ENCODE measurements at places on chromosomes 13 and 19.

DNA sequence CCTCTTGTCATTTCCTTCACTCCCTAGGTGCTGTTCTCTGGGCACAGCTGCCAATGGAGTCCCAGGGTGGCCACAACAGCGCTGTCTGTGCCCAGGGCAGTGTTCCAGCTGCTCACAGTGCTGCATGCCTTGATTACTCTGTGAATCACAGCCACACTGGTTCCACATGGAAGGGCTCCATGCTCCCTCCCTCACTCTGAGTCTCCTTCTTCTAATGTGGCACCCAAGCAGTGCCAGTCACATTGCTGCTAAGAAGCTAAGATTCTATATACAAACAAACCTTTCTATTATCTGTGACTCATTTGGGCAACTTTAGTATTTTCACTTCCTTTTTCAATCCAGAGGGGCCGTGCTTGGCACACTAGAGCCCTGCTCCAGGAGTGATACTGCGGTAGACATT is 248.7 kb downstream of the TDRD3 start:
- no peak for DNase-seq

GRCh38 chr13:66888698-66889097 is 341.4 kb downstream of the PCDH9 start:
- no peak for DNase-seq

GRCh38 chr13:81017513-81018152 is 676.7 kb upstream of the SPRY2 start:
- no peak for DNase-seq

- peak; percentile 54 for DNase-seq
Observed at GRCh38 chr13:45295536-45295935, 45.4 kb downstream of the TPT1 start.

GRCh38 chr13:98157609-98158008 is 14.7 kb downstream of the FARP1 start:
- DNase-seq = no peak

DNA sequence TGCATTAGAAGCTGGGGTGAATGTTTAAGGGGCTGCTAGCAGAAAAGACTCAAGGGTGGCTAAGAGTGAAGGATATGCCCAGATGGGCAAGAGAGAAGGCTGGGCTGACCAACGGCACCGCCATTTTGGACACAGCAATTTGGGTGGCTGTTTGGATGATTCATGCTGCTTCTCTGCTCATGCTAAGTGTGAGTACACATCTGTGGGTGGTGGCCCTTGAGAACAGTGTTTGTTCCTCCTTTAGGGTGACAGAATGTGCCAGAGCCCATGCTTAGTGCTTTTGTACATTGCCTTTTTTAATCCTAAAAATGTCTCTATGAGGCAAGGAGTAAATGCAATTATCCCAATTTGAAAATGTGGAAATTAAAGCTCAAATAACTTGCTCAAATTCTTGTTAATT is 9.8 kb downstream of the CBY2 start:
- DNase-seq = no peak

- DNase-seq = no peak
Observed at GRCh38 chr13:40402931-40403431, 263.5 kb downstream of the FOXO1 start.

DNA sequence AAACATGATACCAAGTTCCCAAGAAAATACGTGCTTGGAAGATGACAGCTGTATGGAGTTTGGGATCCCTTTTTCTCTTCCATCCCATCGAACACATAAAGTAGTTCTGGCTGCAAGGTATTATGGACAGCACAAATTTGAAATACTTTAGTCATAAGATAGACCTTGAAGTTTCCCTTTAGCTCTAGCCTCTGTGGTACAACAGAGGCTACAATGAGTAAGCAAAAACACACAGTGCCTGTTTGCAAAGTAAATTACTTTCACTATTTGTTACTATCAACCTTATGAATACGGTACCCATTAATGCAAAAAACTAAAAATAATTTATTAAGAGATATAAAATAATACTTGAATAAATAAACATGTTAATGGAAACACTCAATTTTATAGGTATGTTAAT is 21.0 kb upstream of the LRCH1 start:
- no peak for DNase-seq

DNA sequence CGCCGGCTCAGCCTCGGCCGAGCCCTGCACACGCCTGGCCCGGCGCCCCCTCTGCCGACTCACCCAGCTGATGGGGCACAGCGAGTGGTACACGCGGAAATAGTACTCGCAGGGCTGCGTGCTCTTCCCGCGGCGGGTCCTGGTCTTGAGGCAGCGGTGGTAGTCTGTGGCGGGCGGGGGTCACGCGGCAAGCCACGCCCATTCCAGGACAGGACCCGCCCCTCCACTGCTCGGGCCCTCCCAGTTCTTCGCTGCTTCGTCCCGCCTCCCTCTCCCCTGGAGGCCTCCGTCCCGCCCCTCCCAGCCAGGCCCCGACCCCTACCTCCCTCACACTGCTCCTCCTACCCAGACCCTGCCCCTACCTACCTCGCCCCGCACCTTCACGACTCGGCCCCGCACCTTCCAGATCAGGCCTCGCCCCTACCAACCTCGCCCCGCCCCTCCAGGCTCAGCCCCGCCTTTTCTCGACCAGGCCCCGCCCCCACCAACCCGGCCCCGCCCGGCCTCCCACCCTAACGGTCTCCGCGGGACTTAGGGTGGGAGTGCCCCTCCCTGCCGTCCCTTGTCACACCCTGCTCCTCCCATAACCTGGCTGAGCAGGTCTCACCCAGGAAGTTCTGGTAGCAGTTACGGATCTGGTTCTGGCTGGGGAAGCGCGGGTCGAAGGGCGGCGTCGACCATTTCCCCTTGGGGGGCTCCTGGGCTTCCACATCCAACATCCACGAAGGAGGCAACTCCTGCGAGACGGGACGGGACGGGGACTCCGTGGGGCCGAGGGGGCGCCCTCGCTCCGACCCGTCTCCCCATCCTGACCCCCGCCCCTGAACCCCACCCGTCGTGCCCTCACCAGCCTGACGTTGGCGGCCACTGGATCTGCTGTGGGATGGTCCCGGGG is 469 bp downstream of the COX6B2 start:
- no peak for DNase-seq

DNA sequence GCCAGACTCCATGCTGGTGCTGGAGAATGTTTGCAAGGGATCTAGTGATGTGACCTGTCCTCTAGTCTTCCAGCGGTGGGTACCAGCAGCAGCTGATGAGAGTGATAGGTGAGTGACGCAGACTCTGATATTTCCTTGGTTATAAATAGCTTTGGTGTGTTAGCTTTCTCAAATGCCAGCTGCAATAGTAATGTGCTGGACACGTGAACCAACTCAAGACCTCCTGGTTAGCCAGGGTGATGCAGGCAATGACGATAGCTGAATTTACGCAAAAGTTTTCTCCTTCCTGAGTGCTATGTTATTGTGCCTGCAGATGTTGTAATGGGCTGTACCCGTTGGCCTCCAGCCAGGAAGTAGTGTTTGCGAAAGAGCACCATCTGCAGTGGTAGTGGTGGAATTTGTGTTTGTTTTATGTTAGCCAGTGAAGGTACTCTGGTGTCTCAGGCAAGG is 129.5 kb downstream of the CYSLTR2 start:
- DNase-seq = no peak

DNA sequence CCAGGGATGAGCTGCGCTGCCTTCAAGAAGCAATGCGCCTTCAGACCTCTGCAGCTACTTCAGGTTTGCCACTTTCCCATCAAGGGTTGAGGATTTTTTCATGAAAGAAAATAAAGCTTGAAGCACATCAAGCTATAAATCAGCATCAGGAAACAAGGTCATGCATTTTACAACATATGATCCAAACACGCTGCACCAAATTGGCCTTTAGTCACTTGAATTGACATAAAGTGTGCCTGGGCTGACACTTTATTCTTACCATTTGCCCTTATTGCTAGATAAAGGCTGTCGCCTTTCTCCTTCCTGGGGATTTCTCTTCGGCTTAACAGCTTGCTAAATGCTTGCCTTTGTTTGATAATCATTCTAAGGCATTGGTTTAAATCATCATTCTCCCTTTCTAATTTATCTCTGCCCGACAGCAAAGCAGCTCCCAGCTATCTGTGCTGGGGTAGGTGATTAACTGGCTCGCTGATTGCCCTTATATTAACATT is 87.7 kb downstream of the LHFPL6 start:
- DNase-seq = no peak

DNA sequence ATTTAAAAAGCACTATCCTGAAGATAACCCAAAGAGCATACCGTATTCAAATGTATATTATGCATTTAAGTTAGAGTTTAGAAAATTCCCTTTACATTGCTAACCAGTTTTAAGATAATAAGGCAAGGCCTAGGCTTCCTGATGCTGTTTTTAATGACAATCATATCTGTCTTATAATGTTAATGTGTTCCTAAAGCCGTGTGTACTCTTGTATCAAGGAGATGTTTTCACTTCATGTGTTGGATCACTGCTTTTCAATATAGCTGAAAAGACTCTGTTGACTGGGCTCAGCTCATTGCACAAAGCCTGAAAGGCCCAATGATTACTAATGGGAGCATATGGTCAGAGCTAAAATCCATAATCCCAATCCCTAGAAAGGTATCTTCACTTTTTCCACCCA is 81.6 kb downstream of the DACH1 start:
- DNase-seq = no peak

GRCh38 chr13:78182813-78183212 is 264.2 kb upstream of the EDNRB start:
- DNase-seq = no peak

DNA sequence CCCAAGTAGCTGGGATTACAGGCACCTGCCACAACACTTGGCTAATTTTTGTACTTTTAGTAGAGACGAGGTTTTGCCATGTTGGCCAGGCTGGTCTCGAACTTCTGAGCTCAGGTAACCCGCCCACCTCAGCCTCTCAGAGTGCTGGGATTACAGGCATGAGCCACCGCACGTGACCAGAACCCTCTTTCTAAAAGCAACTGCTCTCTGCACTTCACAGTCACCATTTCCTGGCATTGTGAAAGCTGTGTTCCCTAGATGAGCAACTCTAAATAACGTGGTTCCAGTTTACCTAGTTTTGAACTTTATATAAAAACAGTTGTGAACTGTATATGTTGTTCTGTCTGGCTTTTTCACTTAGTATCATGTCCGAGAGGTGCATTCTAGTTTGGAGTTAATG is 152.9 kb downstream of the SIPA1L3 start:
- DNase-seq = no peak

DNA sequence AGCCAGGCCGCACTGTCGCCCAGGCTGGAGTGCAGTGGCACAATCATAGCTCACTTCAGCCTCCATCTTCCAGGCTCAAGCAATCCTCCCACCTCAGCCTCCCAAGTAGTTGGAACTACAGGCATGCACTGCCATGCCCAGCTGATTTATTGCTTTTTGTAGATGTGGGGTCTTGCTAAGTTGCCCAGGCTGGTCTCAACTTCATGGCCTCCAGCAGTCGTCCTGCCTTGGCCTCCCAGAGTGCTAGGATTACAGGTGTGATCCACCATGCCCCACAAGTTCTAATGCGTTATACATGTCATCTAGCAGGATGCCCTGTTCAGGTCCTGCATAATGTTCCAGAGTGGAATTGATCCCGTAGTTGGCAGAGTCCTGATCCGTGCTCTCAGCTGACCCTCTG is 4.6 kb downstream of the C19orf53 start:
- DNase-seq = no peak

DNA sequence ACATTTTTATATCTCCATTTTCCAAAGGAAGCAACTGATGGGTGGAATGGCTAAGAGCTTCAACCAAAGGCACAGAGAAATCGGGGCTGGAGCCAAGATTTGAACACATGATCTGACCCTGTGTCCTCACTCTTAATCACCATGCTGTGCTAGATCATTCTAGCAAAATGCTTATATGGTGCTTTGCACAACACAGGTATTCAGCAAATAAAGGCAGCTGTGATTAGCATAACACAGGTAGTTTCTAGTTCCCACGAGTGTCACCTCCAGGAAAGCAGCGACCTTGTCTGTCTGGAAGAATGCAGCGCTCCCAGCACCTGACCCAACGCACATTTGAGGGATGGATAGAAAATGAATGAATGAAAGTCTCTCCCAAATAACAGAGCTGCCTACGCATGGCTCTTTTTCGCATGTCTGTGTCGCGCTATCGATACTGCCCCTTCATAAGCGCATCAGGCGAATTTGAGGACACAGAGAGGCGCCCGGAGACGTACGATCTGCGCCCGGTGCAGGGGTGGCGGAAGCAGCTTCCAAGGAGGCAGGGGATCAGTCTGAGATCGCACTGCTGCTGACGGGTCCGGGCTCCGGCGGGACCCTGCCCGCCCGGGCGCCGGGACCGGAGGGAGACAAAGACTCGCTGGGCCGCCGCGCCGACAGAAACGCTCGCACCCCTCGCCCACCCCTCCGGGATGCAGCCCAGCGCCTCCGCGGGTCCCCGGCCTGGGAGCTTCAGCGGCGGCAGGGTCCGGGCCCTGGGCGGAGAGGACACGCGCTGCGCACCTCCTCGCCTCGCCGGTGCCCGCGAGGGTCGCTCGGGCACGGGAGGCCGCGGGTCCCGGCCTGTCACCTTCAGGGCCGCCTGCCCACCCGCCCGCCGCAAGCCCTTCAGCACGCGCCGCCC is 609 bp downstream of the EPS15L1 start:
- no peak for DNase-seq

- no peak for DNase-seq
Observed at GRCh38 chr13:32022311-32022710, 9.3 kb upstream of the FRY start.

DNA sequence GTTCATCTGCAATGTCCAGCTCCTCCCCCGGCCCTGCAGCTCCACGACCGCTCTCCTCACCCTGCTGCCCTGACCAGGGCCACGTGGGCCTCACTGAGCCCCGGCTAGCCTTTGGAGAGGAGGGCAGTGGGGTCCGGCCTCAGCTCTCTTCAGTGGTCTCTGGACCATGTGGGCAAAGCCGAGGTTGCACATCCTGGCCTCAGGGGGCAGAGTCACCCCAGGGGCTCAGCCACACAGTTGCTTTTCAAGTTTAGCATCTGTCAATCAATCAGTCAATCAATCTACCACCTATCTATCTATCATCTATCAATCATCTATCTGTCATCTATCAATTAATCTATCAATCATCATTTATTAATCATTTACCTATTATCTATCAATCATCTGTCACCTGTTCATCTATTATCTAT is 3.0 kb upstream of the DIRAS1 start:
- DNase-seq = no peak
